ENCODE measurements at places on chromosomes 3 and 15.

- no peak for DNase-seq
These were observed 11.6 kb upstream of the SSUH2 start for GRCh38 chr3:8656240-8656639.

DNA sequence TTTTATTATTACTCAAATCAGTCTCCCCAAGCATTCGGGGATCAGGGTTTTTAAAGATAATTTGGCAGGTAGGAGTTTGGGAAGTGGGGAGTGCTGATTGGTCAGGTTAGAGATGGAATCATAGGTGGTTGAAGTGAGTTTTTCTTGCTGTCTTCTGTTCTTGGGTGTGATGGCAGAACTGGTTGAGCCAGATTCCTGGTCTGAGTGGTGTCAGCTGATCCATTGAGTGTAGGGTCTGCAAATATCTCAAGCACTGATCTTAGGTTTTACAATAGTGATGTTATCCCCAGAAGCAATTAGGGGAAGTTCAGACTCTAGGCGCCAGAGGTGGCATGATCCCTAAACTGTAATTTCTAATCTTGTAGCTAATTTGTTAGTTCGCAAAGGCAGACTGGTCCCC is 20.6 kb upstream of the TRANK1 start:
- DNase-seq = peak; percentile 27

DNA sequence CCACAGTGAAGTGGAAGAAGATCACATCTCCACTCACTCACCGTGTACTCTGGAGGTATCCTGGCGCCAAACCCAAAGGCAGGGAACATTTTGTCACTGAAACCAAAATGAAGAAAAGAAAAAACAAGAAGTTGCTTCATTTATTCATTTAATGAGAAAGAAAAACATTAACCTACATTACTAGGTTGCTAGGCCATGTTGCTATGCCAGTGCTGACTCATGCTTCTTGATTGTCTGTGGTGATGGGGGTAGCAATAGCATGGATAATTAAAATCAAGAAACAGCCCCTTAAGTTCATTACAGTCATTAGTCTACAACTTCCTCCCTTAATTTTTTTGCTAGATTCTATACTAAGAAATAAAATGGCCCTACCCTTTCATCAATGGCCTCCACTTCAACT is 52.7 kb upstream of the MRPL3 start:
- DNase-seq = no peak

GRCh38 chr3:40691452-40691861 is 166.7 kb downstream of the ZNF621 start:
- DNase-seq = no peak

- DNase-seq = no peak
These were observed 67.8 kb upstream of the SEC61A1 start for GRCh38 chr3:127984241-127984975.

DNA sequence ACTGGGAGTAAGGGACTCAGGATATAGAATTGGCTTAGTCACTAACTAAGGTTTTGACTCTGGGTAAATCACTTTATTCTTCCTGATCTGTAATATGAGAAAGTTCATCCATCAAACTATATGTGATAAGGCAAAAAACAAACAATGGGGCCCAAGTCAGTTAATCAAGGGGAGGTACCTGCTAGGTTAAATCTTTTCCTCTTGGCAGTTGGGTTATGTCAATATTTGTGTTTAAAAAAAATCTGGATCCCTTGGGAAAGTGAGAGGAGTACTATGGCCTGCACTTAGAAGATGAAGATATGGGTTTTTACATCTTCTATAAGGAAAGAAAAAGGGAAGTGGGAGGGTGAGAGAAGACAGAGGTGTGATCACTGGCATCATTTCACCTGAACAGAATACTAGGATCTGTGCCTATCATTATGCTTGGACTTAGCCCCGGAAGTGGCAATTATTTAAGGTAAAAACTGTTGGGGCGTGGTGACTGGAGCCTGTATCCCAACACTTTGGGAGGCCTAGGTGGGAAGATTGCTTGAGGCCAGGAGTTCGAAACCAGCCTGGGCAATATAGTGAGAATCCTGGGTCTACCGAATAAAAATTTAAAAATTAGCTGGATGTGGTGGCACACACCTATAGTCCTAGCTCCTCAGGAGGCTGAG is 2.8 kb upstream of the SLC28A2 start:
- no peak for DNase-seq

DNA sequence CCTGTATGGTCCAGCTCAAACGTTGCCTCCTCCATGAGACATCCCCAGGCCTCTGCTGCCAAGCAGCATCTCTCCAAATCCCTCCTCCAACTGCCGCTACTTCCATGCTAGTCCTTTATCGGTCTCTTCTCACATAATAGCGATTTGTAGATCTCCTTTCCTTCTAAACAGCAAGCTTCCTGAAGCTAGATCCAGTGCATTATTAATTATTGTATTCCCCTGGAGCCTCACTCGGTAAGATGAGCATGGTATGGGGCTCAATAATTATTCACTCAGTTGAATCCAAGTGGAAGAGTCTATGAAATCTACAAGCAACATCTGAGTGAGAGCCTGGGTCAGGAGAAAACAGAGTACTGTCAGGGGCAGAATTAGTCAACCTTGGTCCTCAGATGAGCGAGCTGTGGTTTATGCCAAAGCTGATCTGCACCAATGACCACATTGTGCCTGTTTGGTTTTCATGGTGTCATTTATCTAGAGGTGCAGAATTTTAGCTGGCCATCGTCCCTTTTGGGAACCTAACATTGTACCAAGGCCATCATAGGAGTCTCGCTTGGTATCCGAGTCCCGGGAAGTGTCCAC is 93.8 kb upstream of the UBE2E1 start:
- no peak for DNase-seq

DNA sequence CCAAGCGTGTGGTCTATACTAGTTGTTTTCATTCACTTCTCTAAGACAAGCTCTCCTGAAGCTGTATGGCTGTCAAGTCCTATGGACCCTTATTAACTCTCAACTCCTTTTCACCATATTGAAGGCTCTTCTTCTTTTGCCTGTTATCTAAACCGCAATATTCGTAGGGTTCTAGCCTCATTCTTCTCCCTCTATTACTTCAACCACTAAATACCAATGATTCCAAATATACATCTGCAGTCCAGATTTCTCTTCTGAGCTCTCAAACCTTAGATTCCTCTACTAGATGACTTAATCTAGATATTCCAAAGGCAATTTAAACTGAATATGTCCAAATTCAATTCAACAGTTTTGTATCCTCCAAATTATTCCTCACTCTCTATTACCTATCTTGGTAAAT is 24.6 kb downstream of the AQR start:
- DNase-seq = no peak

GRCh38 chr3:146407956-146408355 is 61.4 kb downstream of the PLSCR2 start:
- no peak for DNase-seq

GRCh38 chr15:91852741-91853510 is 582 bp upstream of the SLCO3A1 start:
- peak; percentile 85 for DNase-seq

GRCh38 chr3:119481079-119481478 is 12.3 kb downstream of the POGLUT1 start:
- no peak for DNase-seq

DNA sequence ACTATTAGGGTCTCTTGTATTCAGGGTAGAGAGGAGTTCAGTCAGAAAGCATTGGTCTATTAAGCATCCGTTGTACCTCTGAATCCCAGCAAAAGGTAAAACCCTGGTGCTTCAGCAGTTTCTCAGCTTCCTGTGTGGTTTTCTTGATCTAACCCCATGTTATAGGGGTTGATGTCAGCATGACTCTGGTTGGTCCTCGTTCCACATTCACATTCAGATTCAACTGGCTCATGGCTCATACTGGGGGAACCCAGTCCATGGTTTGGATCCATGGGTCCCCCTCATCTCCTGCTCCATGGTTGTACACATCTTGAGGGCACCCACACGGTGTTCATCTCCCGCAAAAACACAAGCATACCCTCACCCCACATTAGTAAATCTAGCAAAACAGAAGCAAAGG is 47.7 kb upstream of the C2CD4B start:
- DNase-seq = no peak
